Fibroblast of skin of left quadriceps (primary cell): ENCODE measurements at places on chromosomes 1 and 21.

DNA sequence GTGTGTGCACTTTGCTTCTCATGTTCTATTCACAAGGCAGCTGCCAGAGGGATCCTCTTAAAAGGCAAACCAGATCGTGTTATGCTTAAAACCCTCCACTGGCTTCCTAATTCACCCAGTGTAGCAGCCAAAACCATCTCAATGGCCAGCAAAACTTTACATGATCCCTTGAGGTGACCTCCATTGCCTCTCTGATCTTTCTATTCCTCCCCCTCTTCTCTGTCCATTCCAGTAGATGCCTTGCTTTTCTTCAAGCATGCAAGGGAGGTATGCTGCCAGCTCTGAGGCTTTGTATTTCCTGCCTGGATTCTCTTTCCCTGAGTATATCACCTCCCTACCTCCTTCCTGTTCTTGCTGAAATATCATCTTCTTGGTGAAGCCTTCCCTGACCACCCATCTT lies 93.2 kb upstream of the KCNK2 start:
- DNase-seq = peak; percentile 66

GRCh38 chr1:185823467-185823866 lies 89.3 kb downstream of the HMCN1 start:
- DNase-seq = no peak

GRCh38 chr21:33234635-33235520 lies 5.1 kb downstream of the IFNAR2 start:
- no peak for DNase-seq

DNA sequence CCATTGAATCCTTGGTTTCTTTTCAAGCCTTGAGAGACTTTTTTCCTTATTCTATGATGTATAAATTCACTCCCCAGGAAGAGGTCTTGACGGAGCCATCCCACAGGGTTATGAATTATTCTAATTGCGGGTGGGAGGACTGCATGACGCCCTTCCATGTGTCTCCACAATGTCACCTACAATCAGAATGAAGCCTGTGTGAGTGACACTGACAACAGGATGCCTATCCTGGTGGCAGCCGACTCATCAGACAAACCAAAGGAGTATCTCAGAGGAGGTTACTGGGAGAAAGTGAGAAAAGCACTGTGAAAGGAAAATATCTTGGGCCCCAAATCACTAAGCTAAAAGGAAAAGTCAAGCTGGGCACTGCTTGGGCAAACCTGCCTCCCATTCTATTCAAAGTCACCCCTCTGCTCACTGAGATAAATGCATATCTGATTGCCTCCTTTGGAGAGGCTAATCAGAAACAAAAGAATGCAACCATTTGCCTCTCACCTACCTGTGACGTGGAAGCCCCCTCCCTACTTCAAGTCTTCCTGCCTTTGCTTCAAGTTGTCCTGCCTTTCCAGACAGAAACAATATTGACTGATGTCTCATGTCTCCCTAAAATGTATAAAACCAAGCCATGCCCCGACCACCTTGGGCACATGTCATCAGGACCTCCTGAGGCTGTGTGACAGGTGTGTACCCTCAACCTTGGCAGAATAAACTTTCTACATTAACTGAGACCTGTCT lies 98.4 kb downstream of the SMYD2 start:
- no peak for DNase-seq

GRCh38 chr1:81700728-81701470 lies 99.8 kb upstream of the ADGRL2 start:
- no peak for DNase-seq

GRCh38 chr1:87939444-87939843 lies 610.8 kb downstream of the LMO4 start:
- DNase-seq = no peak

DNA sequence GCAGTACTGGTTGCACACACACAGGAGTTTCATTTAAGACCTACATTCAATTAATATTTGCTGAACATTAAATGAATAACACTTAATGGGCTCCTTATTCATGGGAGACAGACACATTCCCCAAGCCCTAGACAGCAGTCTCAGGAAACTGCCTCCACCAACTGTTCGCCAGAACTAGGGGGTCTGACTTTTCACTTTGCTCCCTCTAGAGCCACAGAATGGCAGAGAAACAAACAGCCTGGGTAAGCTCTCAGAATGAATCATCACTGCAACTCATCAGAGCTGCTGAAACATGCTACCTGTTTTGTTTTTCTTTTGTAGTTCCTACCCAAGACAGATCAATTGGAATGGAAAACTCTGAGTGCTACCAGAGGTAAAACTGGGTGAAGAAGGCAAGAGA lies 31.7 kb downstream of the ELK4 start:
- no peak for DNase-seq
